ENCODE measurements at places on chromosomes 5 and 9.

DNA sequence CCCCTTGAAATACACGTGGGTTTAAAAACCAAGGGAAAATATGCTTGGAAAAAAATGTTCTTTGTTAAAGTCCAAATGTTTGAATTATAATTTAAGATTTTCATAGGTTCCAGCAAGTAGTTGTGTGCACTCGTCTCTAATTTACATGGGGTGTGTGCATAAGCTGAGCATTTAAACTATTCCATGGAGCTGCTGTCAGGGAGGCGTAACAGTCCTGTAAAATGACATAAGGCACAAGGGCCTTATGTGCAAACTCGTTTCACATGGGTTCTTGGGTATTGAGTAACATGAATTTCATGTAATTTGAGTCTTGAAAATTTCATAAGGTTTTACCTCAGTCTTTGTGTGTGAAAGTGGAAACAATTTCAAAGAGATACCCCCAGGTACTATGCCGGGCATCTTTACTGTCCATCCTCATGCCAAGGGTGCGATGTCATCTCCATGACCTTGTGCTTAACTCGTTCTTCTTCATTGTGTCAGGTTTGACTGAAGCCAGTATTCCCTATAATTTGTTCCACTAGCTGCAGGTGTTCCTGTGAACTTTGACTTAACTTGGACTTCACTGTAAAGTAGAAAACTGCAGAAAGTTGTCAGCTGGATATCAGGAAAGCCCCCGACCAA lies 359.3 kb downstream of the SH3GL2 start:
- no peak overlapping the region for H3K27ac ChIP-seq
- no peak for DNase-seq
- no peak overlapping the region for H3K4me3 ChIP-seq
- H3K36me3 ChIP-seq, result no peaks in the 10 kb centered on the region
- no peaks in the 10 kb centered on the region for H3K4me1 ChIP-seq

GRCh38 chr5:103908336-103909080 lies 345.9 kb upstream of the NUDT12 start:
- no peaks in the 10 kb centered on the region for H3K27me3 ChIP-seq
- H3K4me1 ChIP-seq, result no peaks in the 10 kb centered on the region
- DNase-seq, result no peak
- no peaks in the 10 kb centered on the region for H3K36me3 ChIP-seq
- no peak overlapping the region for H3K4me3 ChIP-seq
- H3K27ac ChIP-seq, result no peak overlapping the region

GRCh38 chr5:34881246-34881645 lies 34.1 kb downstream of the RAD1 start:
- H3K4me3 ChIP-seq, result no peak overlapping the region
- H3K36me3 ChIP-seq, result no peaks in the 10 kb centered on the region
- no peaks in the 10 kb centered on the region for H3K4me1 ChIP-seq
- DNase-seq, result no peak
- no peaks in the 10 kb centered on the region for H3K27me3 ChIP-seq

- DNase-seq, result no peak
- H3K4me3 ChIP-seq, result no peak overlapping the region
- no peaks in the 10 kb centered on the region for H3K36me3 ChIP-seq
- no peaks in the 10 kb centered on the region for H3K27me3 ChIP-seq
- no peak overlapping the region for H3K27ac ChIP-seq
- H3K4me1 ChIP-seq, result no peaks in the 10 kb centered on the region
Measured at GRCh38 chr5:142974409-142974808, 204.2 kb downstream of the ARHGAP26 start.

GRCh38 chr5:82222597-82223574 lies 55.3 kb downstream of the RPS23 start:
- no peak overlapping the region for H3K4me3 ChIP-seq
- no peaks in the 10 kb centered on the region for H3K4me1 ChIP-seq
- H3K36me3 ChIP-seq, result no peaks in the 10 kb centered on the region
- H3K27me3 ChIP-seq, result no peaks in the 10 kb centered on the region
- DNase-seq, result no peak
- no peak overlapping the region for H3K27ac ChIP-seq
